Keratinocyte (primary cell): ENCODE measurements at places on chromosomes 3 and 15. TPM values are rescaled to one million over a fixed set of nuclear protein-coding genes. Genes with fewer than 3 reads are reported as not detected.

The SLC2A2 gene
- polyA plus RNA-seq, result not detected in 3 replicates

The DNAH12 gene
- polyA plus RNA-seq, result 0.10 TPM in 1 of 3 replicates, not detected in the others

The ZMYND10 gene
- polyA plus RNA-seq, result 0.10 to 0.21 TPM (median 0.15 TPM) in 3 replicates

DNA sequence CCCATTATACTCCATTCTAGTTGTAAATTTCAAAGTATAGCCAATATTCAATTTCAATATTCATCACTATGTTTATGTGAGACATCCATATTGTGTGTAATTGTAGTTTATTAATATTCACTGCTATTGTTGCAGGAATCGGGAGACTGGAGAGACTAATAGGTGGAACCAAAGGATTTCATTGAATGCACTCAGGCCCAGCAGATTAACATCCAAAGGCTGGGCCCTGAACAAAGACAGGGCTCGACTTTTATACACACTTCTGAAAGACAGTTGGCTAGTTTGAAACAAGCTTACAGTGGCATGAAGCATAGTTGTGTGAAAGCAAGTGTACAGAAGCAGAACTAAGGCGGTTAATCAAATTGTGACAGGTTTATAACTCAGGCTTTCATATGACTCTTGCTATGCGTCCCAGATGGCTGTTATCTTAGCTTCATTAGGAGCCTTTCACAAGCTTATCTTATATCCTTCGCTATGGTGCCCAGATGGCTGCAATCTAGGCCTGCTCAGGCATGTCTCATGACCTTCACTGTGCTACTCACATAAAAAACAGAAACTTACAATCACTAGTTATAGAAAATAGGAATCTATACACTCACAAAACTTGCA is 1038.8 kb upstream of the EPHA6 start:
- DNase-seq, result no peak
- H3K27me3 ChIP-seq, result no peaks in the 10 kb centered on the region
- no peak overlapping the region for H3K27ac ChIP-seq
- H3K4me3 ChIP-seq, result no peak overlapping the region
- no peaks in the 10 kb centered on the region for H3K4me1 ChIP-seq

DNA sequence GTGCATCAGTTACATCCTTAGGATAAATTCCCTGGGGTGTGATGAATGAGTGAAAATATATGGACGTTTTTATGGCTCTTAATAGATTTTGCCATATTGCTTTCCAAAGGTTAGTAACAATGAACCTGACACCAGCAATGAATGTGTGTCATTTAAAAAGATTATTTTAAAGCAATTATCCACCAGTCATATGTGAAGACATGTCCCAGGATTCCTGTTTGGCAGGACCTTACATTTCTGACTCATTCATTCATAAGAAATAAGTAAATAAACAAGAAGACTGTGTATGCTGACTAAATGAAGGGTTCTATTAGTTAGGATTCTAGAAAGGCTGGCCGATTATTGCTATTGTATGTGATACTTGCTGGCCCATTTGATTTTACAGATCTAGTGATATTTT is 201.5 kb downstream of the SOX2 start:
- H3K36me3 ChIP-seq, result no peaks in the 10 kb centered on the region
- no peak for DNase-seq
- H3K27ac ChIP-seq, result no peak overlapping the region
- H3K27me3 ChIP-seq, result no peaks in the 10 kb centered on the region
- peaks cover 33% of the 10 kb centered on the region for H3K4me1 ChIP-seq

DNA sequence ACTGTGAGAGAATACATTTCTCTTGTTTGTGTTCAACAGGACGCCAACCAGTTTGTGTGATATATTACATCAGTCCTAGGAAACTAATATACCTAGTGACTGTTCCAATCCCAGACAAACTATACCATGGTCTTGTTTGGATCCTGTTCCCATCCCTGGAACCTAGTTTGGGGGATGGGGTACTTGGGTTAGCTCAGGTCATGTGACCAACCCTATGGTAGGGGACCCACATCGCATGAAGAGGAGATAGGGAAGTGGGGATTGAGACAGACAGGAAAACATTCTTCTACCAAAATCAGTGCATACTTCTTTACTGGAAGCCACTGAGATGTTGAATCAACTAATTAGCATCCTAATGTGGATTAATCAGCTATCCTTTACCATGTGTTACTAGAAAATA is 146.1 kb downstream of the THSD4 start:
- H3K4me3 ChIP-seq, result no peak overlapping the region
- DNase-seq, result no peak
- no peaks in the 10 kb centered on the region for H3K4me1 ChIP-seq
- no peak overlapping the region for H3K27ac ChIP-seq
- H3K36me3 ChIP-seq, result peaks cover 40% of the 10 kb centered on the region

GRCh38 chr3:124639406-124640237 is 90.6 kb upstream of the UMPS start:
- no peak overlapping the region for H3K4me3 ChIP-seq
- no peaks in the 10 kb centered on the region for H3K36me3 ChIP-seq
- H3K4me1 ChIP-seq, result no peaks in the 10 kb centered on the region
- no peak overlapping the region for H3K27ac ChIP-seq

DNA sequence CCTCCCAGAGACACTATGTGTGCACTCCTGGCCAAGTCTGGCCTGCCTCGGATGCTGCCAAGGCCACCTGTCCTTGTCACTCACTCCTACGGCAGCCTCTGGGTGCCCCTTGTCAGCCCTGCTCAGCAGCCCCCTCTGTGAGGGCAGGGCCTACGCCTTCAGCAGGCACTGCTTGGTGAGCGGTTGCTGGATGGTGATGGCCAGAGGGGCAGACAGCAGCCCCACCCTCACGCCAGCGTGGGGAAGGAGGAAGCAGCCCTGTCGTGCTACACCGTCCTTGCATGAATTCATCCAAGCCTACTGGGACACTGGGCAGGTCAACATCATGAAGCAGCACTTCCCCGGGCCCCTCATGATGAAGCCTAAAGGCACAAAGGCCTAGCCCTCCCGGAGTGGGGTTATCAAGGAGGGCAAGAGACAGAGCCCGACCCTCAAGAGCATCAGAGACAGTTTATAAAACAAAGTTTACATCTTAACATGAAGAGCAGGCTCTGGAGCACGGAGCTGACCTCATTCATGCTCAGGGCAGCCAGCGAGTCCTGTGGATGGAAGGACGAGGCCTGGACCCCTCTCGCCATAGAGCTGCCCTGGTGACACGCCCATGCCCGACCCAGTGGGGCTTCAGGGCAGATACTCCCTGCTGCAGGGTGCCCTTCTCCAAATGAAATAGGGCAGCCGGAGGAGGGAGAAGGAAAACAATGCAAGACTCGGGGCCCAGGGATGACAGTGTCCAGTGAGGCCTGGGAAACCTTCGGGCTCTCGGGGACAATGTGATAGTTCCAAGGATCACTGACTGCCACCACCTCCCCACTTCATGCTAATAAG is 25.3 kb downstream of the CHDH start:
- H3K4me1 ChIP-seq, result no peaks in the 10 kb centered on the region
- no peak overlapping the region for H3K4me3 ChIP-seq
- H3K27ac ChIP-seq, result no peak overlapping the region
- no peaks in the 10 kb centered on the region for H3K27me3 ChIP-seq
- DNase-seq, result no peak
